Karpas-422 (cell line): ENCODE measurements at places on chromosomes 16 and 17. TPM values are rescaled to one million over a fixed set of nuclear protein-coding genes. Genes with fewer than 3 reads are reported as not detected.

GRCh38 chr16:1688807-1689560, 10.9 kb downstream of the JPT2 start:
- no peak for DNase-seq
- no peaks in the 10 kb centered on the region for H3K4me1 ChIP-seq
- no peak overlapping the region for H3K27ac ChIP-seq
- H3K27me3 ChIP-seq = no peaks in the 10 kb centered on the region

HSF5 gene
- 0.11 and 0.82 TPM in 2 replicates for total RNA-seq

DNA sequence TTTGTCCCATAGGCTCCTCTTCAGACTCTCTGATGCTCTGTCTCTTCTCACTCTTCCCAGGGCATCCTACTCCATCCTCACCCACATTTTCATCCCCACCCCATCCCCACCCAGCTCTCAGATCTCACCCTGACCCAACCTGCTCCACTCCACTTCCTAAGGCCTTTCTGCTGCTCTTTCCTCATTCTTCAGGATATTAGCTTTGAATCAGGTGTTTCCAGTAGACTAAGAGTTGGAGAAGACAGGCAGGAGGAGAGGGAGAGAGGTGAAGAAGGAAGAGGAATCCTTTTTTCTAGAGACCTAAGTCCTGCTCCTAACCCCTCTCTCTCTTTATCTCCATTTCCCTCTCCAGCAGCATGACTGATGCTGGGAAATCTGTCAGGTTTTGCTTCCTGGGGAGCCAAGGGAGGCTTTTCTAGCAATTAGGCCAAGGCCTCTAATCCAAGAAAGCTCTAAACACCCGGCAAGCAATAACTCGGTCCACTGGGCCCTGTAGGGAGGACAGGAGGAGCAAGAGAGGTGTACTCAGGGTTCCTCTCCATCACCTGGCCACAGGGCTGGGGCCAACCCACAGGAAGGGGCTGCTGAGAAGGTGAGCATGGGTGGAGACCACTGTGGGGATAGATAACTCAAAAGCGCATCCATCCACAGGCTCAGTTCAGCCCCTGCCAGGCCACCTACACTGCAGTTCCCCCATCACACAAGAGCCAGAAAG, 133.3 kb downstream of the TMEM132E start:
- H3K4me3 ChIP-seq = no peak overlapping the region
- H3K4me1 ChIP-seq = no peaks in the 10 kb centered on the region
- DNase-seq = no peak
- no peak overlapping the region for H3K27ac ChIP-seq
- no peaks in the 10 kb centered on the region for H3K27me3 ChIP-seq

DNA sequence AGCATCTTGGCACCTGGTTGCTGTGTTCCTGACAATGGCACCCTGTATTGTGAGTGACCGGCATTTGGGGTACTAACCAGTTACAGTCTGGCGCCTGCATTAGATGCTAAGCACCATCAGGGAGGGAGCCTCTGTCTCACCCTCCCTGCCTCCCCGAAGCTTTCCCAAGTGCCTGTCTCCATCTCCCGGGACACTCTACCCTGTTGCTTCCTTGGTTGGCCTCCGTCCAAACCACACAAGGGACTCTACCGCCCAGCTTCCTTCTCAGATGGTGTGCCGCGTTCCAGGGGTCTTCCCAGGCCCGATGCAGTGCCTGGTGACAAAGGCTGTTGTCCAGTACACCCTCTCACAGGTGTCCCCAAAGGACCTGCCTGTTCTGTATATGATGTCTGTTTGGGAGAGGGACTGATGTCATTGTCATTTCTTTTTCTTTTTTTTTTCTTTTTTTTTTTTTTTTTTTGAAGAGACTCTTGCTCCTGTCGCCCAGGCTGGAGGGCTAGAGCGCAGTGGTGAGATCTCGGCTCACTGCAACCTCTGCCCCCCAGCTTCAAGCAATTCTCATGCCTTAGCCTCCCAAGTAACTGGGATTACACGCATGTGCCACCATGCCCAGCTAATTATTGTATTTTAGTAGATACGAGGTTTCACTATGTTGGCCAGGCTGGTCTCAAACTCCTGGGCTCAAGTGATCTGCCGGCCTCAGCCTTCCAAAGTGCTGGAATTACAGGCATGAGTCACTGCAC, 6.7 kb downstream of the SNN start:
- no peak for DNase-seq
- H3K36me3 ChIP-seq = peaks cover 12% of the 10 kb centered on the region
- H3K27ac ChIP-seq = no peak overlapping the region
- H3K4me1 ChIP-seq = peaks cover 69% of the 10 kb centered on the region
- no peaks in the 10 kb centered on the region for H3K27me3 ChIP-seq
- no peak overlapping the region for H3K4me3 ChIP-seq

IL34 gene
- not detected in 2 replicates for total RNA-seq

- no peaks in the 10 kb centered on the region for H3K36me3 ChIP-seq
- H3K4me3 ChIP-seq = no peak overlapping the region
- H3K4me1 ChIP-seq = peaks cover 9% of the 10 kb centered on the region
- DNase-seq = peak; percentile 94
- H3K27ac ChIP-seq = no peak overlapping the region
Observed at GRCh38 chr16:3099732-3100499, 822 bp upstream of the ZSCAN10 start.

TMEM88 gene
- 0.69 and 1.4 TPM in 2 replicates for total RNA-seq

DNA sequence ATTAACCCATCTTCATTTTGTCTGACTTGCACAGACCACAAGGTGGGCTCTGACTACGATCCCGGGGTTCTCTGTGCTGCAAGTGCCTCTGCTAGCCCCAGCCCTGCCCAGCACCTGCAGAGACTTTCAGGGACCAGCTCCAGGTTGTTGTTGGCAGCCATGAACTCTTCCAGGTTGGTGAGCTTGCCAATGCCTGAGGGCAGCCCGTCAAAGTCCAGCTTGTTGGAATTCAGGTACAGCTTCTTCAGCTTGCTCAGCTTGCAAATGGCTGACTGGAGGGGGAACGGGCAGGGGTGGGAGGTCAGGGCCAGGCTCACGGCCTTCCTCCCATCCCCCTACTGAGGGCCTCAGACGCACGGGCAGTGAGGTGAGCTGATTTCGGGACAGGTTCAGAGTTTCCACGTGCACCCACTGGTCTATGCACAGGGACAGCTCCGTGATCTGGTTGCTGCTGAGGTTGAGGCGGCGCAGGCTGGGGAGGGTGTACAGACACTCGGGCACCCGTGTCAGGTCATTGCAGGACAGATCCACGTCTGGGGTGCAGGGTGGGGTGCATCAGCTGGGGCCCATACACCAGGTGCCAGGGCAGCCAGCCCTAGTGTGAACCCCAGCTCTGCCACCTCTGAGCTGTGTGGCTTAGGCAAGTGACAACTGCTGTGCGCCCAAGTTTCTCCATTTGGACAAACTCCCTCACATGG, 5.2 kb downstream of the FLII start:
- no peak for DNase-seq
- H3K27me3 ChIP-seq = no peaks in the 10 kb centered on the region
- no peak overlapping the region for H3K4me3 ChIP-seq
- peaks cover 12% of the 10 kb centered on the region for H3K4me1 ChIP-seq

DNA sequence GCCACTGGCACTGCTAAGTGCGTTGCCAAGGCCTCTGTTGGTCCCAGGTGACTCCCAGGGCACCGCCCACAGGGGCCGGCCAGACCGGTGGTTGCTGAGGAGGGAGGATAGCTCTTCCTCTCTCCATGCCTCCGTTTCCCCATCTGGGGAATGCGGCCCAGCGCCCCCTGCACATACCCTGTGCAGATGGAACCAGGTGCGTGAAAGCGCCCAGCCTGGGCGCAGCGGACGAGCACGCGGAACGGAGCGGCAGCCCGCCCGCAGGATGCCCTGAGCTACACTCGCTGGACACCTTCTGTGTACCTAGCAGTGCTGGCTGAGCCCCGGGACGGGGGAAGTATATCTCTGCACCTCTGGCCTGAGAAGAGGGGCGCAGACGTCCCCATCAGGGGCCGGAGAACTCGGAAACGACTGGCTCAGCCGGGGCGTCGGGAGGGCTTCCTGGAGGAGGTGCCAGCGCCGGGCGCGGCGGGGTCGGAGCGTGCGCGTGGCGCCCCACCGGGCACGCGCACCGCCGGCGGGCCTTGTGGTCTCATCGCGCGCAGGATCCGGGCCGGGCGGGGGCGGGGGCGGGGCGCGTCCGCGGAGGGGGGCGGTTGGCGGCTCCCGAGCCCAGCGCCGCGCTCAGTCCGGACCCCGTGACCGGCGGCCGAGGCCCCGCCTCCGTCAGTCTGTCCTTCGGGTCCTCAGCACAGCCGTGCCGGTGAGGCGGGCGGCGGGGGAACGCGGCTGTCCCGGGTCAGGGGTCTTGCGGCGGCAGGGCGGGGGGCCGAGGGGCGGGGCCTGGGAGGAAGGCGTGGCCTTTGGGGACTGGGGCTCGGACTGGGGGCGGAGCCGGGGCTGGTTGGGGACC, at the start of the genes CCDC78 and HAGHL:
CCDC78 (minus strand) TSS at position 6 of the 853 bp plus-strand sequence. CDS start 76 bp downstream, outside the sequence.
HAGHL (plus strand) TSS at position 669 of the 853 bp plus-strand sequence. CDS start 404 bp downstream, outside the sequence.
- peak within 1 kb of the TSS; percentile 97 for H3K27ac ChIP-seq
- DNase-seq = peak; percentile 94
- peak within 1 kb of the TSS; percentile 91 for H3K4me3 ChIP-seq
- peaks cover 90% of the 10 kb centered on the region for H3K4me1 ChIP-seq
- H3K27me3 ChIP-seq = no peaks in the 10 kb centered on the region

GRCh38 chr17:81350320-81350890, 44.9 kb upstream of the BAHCC1 start:
- peaks cover 3% of the 10 kb centered on the region for H3K4me1 ChIP-seq
- H3K27me3 ChIP-seq = no peaks in the 10 kb centered on the region
- no peak overlapping the region for H3K27ac ChIP-seq
- DNase-seq = no peak

GRCh38 chr16:22402191-22402590, 27.8 kb upstream of the CDR2 start:
- H3K4me1 ChIP-seq = peaks cover 25% of the 10 kb centered on the region
- DNase-seq = peak; percentile 34
- no peaks in the 10 kb centered on the region for H3K36me3 ChIP-seq
- H3K27ac ChIP-seq = peak overlapping the region; percentile 18

GRCh38 chr17:2087597-2088211, 32.8 kb downstream of the HIC1 start:
- H3K27ac ChIP-seq = peak overlapping the region; percentile 39; the same call in 1 of the 2 replicates
- no peaks in the 10 kb centered on the region for H3K27me3 ChIP-seq
- H3K4me3 ChIP-seq = no peak overlapping the region
- DNase-seq = peak; percentile 66

- H3K4me3 ChIP-seq = peak overlapping the region; percentile 81
- H3K27me3 ChIP-seq = no peaks in the 10 kb centered on the region
- peak overlapping the region; percentile 99 for H3K27ac ChIP-seq
- peak; percentile 71 for DNase-seq
- H3K36me3 ChIP-seq = peaks cover 63% of the 10 kb centered on the region
- peaks cover 80% of the 10 kb centered on the region for H3K4me1 ChIP-seq
Observed at GRCh38 chr16:85902366-85903155, 3.6 kb downstream of the IRF8 start.

NME3 gene
- 35.9 and 83.0 TPM in 2 replicates for total RNA-seq

GRCh38 chr16:81926036-81926435, 85.2 kb downstream of the SDR42E1 start:
- DNase-seq = no peak
- no peak overlapping the region for H3K27ac ChIP-seq
- no peaks in the 10 kb centered on the region for H3K4me1 ChIP-seq
- H3K36me3 ChIP-seq = peaks cover 89% of the 10 kb centered on the region
- no peak overlapping the region for H3K4me3 ChIP-seq
- H3K27me3 ChIP-seq = no peaks in the 10 kb centered on the region

KRT31 gene
- total RNA-seq = not detected in 2 replicates

DNA sequence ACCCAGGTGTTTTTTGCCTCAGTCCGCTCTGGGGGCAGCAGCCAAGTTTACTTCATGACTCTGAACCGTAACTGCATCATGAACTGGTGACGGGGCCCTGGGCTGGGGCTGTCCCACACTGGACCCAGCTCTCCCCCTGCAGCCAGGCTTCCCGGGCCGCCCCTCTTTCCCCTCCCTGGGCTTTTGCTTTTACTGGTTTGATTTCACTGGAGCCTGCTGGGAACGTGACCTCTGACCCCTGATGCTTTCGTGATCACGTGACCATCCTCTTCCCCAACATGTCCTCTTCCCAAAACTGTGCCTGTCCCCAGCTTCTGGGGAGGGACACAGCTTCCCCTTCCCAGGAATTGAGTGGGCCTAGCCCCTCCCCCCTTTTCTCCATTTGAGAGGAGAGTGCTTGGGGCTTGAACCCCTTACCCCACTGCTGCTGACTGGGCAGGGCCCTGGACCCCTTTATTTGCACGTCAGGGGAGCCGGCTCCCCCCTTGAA, 2.1 kb upstream of the C17orf107 start:
- H3K4me1 ChIP-seq = no peaks in the 10 kb centered on the region
- no peak overlapping the region for H3K4me3 ChIP-seq
- DNase-seq = no peak

DNA sequence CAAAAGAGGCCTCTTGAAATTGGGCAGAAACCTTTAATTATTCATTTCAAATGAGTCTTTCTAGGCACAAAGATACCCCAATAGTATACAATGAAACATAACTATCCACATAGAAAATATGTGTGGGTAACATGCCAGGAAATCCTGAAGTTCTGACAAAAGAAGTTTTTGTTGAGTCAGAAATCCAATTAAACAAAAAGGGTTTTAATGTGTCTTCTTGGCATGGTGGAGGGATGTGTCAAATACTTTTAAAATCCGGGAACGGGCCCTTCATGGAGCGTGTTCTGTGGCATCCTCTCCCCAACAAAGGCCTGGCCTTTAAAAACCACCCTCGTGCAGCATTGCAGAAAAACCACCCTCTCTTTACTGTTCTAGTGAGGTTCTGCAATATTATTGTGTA, 14.2 kb downstream of the CDRT4 start:
- H3K36me3 ChIP-seq = no peaks in the 10 kb centered on the region
- H3K4me3 ChIP-seq = no peak overlapping the region
- DNase-seq = no peak
- H3K27me3 ChIP-seq = no peaks in the 10 kb centered on the region
- peaks cover 3% of the 10 kb centered on the region; the same call in 1 of the 2 replicates for H3K4me1 ChIP-seq
- no peak overlapping the region for H3K27ac ChIP-seq

DNA sequence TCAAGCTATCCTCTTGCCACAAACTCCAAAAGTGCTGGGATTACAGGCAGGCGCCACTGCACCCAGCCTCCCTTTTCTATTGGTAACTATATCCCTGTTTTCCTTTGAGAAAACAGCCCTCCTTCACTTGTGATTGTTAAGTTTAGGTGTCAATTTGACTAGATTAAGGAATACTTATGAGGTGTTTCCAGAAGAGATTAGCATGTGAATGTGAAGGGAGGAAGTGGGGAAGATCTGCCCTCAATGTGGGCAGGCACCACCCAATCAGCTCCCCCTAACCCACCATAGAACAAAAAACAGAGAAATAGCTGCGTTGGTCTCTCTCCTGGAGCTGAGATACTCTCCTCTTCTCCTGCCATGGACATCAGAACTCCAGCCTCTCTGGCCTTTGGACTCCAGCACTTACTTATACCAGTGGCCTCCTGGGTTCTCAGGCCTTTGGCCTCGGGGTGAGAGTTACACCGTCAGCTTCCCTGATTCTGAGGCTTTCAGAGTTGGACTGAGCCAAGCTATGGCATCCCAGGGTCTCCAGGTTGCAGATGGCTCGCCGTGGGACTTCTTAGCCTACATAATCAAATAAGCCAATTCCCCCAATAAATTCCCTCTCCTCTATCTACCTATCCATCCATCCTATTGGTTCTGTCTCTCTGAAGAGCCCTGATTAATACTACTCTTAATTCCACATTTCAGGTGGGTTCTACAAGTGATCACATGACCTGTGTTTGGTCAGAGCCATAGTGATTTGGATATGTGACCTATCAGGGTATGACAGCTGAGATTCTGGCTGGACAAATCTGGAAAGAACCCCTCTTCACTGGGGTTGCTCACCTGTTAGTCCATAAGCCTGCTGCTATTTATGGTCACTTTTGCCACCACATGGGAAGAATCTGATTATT, 12.0 kb upstream of the STAT3 start:
- no peak for DNase-seq
- no peak overlapping the region for H3K4me3 ChIP-seq
- H3K27ac ChIP-seq = no peak overlapping the region
- no peaks in the 10 kb centered on the region for H3K27me3 ChIP-seq
- H3K36me3 ChIP-seq = no peaks in the 10 kb centered on the region
